NCI-H2029 (cell line): ENCODE measurements at places on chromosomes 5 and 9.

DNA sequence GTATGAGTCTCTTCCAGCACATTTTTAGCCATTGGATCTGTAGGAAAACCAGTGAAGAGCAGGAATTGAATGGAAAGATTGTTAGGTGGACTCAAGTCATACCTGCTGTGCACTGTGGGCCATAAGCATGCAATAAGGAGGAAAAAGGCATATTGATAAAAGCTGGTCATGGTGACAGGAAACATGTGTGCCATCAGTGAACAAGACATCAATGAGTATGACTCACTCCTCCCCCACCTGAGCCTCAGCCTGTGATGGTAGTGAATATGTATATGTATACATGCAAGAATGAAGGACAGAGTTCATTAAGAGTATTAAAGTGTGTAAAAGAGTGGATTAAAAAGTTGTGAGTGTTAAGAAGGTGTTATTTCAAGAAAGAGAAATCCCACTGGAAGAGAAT, 164.5 kb downstream of the TMEM38B start:
- DNase-seq = no peak

GRCh38 chr5:1538276-1538675, 14.5 kb upstream of the LPCAT1 start:
- no peak for DNase-seq

- no peak for DNase-seq
Observed at GRCh38 chr9:3971391-3972082, 328.3 kb downstream of the GLIS3 start.

DNA sequence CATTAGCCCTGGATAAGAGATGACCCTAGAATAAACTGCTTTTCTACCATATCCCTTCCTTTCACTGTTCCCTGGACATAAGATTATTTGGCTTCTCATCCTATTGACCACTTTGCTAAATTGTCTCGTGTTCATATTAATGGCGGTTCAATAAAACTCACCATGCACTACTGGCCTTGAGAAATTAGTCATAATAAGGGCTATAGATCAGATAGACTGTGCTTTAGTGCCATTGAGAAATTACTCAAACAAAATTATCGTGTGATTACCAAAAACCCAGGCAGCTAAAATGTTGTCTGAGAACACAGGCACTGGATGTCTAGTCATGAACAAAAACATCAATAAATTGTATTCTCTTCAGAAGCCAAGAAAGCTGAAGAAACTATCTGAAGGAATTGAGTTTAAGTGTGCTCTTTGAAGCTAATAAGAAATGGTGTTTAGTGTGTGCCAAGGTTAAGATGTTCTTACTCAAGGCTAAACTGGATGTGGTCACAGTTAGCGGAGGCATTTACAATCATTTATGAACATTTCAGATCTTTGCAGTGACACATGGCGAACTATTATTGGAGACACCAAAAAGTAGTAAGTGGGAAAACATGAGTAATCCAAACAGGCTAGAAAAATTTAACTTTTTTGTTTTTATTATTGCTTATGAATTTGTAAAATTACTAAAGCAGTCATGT, 460.4 kb upstream of the RORB start:
- no peak for DNase-seq

DNA sequence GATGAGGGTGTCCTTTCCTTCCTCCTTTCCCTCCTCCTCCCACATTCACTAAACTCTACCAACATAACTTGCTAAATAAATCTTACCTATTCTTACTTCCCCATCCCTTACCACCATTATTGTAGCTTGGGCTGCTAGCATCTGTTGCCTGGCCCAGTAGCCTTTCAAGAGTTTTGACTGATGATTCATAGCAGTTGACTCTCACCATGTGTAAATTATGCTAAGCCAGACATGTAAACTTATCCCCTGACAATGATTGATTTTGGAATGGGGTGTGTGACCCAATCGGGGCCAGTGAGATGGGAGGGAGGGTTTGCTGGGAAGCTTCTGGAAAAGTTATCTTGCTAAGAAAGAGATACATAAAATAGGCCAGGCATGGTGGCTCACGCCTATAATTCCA, 161.8 kb upstream of the SPRY4 start:
- no peak for DNase-seq
